RCC 7860 (cell line): ENCODE measurements at places on chromosomes 7 and 10.

DNA sequence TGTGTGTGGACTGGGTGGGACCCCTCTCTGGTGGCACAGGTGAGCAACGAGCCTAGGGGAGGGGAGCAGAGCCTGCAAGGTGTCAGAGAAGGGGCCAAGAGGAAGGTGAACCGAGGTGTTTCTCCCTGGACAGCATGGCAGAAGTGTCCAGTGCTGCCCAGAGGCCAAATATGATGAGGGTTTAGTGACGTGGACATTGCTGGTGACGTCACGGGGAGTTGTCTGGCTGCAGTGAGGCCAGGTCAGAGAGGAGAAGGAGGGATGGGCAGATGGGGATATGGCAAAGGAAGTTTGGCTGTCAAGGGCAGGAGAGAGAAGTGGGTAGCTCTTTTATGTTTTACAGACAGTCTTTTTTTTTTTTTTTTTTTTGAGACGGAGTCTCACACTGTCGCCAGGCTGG lies 2.6 kb upstream of the ZNF853 start:
- DNase-seq, result no peak

DNA sequence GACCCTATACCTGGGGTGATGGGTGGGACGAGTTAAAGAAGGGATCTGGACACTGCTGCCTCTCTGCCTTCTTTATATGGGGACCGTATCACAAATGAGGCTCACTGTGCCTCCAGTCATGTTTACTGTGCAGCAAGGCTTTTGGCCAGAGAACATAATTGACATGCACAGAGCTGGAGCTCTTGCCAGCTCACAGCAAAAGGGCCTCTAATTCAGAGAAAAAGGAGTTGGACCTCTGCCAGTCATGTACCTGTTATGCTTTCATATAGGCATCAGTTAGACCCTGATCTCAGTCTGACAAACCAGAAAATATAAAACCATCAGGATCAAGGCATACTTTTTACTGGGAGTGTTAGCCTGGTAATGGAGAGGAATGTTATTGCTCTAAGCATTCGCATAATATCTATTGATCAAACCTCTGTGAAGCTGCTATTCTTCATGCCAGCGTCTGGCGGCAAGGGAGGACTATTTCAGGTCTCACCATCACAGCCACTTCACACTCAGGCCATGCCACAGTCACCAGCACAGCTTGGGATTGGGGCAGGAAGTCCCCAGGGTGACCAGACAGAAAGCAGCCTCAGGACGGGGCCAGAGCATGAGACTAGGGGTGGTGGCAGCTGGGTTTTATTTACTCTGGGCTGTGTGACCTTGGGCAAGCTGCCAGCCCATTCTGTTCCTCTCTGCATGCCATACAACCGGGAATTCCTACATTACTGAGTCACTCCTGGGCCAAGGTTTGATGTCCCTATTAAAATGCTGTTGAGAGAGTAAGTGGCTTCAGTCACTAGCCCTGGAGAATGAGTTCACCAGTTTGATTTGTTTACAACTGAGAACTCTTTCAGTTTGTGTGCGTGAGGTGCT lies 90.1 kb downstream of the NPSR1 start:
- peak; percentile 97 for DNase-seq

DNA sequence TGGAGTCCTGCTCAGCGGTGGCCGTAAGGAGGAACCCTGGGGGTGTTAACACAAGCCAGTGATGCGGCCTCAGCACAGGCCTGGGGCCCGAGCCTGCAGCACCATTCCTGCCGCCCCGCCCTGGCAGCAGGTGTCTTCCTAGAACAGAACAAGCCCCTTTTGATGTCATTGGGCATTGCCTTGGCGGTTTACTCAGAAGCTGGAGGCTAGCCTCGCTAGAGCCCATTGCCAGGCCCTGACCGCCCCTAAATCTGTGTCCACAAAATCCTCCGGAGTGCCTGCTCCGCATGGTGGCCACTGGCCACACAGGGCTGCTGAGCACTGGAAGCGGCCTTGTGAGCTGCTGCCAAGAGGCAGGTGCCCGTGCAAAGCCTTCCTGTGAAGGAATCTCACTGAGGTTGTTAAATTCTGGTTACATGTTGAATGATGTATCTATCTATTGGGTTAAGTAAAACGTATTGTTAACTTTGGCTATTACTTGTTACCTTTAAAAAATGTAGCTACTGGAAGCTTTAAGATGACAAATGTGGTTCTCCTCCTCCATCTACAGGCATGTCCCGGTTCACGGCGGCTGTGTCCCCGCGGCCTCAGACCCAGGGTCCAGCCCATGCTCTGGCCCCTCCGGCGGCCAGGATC lies 1.2 kb upstream of the INPP5A start:
- DNase-seq, result no peak

DNA sequence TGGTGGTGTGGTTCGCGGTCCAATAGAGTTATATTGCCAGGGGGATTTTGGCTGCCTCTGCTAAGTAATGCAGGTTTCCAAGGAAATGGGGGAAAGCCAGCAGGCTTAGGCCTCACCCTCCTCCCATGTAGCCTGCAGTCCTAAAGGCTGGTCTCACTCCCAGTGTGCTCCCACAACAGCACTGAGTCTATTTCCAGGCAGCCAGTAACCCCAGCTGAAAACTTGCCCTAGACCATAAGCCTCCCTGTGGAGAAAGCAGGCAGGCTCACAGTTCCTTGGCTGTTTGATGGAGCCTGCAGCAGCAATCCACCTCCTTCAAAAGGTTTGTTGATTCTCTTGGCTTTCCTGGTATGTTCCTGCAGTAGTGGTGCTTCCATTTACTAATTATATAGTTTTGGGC lies 220.0 kb upstream of the ZNF804B start:
- no peak for DNase-seq
